ENCODE measurements at places on chromosomes 2 and 18.

- DNase-seq, result no peak
Measured at GRCh38 chr2:240248721-240249422, 108.4 kb upstream of the OTOS start.

- no peak for DNase-seq
Measured at GRCh38 chr18:43681661-43682060, 404.4 kb upstream of the SYT4 start.

GRCh38 chr2:66364495-66365333 lies 70.2 kb upstream of the MEIS1 start:
- DNase-seq, result no peak

DNA sequence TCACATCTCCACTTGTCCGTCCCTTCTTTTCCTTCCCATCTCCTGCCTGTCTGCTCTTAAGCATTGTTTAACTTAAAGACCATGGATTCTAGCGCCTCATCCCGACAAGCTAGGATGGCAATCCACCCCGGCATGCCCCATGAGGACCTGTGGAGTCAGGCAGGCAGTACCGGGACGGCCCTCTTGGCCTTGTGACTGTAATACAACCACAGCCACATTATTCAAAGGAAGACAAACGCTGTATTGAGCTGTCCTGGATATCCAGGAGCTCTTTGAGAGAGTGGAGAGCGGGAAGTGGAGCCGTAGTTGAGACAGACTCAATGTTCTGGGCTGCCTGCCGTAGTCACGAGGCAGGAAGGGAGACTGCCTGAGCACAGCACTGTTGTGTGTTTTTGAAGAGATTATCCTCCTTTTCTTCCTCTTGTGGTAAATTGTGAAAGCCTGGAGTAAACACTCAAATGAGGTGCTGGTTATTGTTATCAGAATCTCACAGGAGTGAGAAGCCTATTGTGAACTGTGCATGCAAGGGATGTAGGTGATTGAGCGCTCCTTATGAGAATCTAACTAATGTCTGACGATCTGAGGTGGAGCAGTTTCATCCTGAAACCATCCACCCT lies 929.8 kb upstream of the CNTNAP5 start:
- no peak for DNase-seq

DNA sequence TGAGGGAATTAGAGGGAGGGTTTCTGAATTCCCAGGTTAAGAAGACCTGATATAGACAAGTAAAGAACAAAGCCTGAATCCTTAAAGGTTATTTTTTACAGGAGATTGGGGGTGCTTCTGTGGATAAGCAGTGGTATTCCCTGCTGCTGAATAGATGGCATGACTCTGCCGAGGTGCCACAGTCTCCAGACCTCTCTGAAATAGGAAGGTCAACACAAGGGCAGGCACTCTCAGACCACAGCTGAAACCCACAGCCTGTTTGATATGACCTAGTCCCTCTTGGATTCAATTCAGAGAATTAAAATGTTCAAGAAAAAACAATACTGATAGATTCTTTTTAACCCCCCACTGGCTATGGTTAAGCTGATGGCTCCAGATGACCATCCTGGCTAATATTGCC lies 259.3 kb downstream of the PTGR3 start:
- DNase-seq, result no peak

GRCh38 chr18:70576276-70577022 lies 287.6 kb downstream of the SOCS6 start:
- DNase-seq, result no peak
